CD4-positive, alpha-beta T cell treated with Interferon gamma for 1 hour (primary cell): ENCODE measurements at places on chromosomes 2 and 18.

- DNase-seq = no peak
These were observed 1.6 kb upstream of the ZNF385B start for GRCh38 chr2:179862898-179863458.

DNA sequence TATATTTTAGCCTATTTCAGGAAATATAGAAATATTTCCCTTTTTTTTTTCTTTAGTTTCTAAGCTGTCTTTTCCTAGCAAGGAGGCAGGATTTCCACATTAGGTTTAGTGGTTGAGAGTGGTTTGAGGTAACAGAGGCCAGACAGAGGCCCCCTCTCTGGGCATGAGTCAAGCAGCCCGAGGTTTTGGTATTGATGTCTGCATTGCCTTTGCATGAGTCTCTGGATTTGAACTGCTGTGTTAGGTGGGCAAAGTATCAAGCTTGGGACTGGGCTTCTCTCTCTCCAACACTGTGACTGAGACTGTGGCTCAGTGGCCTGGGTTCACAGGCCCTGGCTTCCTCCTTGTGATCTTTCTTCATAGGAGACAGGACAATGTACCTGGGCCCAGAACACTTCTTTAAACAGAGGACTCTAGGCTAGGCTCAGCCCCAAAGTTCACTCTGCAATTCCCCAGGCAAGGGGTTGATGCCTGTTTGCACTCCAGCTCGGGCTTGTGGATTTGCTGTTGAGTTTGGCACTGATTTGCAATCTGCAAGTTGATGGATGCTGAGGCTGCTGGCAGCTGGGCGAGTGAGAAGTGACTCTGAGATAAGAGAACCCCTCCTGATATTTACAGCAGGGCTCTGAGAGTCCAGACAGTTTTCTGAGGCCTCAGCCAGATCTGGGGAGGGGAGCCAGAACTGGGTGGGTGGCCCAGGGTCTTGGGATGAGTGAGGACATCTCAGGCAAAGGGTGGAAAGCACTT lies 271.2 kb downstream of the EN1 start:
- no peak for DNase-seq

DNA sequence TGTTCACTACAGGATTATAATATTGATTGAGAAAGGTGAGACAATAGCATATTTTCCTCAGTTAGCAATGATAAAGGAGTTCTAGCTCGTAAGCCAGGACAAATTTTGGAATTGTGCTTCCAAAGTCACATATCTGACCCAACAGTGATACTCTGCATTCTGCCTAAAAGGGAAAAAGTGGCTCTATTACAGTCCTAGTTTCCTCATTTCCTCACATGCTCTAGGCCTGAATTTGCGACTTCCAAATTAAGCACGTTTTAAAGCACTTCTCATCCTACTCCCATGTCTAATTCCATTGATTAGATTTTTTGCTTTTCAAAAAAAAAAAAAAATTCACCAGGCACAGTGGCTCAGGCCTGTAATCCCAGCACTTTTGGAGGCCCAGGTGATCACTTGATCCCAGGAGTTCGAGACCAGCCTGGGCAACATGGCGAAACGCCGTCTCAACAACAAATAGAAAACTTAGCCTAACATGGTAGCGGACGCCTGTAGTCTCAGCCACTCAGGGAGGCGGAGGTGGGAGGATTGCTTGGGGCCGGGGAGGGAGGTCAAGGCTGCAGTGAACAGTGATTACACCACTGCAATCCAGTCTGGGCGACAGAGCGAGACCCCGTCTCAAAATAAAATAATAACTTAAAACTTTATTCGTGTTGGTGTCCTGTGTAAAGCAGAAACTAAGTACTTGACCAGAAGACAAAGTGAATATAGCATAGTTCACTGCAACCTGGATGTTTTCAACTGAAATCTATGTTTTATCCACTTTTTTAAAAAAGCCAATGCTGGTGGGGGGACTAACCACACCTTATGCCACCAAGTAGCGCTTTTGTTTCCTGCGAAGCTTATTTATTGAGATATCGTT lies 1.5 kb downstream of the ESCO1 start:
- no peak for DNase-seq

GRCh38 chr2:946073-946948 lies 4.3 kb upstream of the SNTG2 start:
- no peak for DNase-seq

- no peak for DNase-seq
These were observed 57.5 kb downstream of the PIAS2 start for GRCh38 chr18:46859855-46860254.

DNA sequence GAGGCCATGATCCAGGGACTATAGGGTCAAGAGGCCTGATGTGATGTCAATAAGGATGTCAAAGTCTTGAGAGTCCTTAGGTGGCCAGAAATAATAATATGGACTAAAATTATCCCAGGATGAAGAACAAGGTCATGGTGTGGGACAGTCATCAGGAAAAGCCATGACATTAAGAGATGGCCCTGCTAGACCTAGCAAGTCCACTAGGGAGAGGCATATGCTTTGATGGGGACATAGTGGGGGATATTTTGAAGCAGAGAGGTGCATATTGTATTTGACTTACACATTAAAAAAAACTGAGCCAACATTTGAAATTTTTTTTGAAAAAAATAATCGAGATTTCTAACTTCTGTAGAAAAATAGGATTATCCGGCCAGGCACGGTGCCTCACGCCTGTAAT lies 53.3 kb upstream of the CXCR4 start:
- DNase-seq = no peak

- no peak for DNase-seq
These were observed 45.3 kb upstream of the PXDN start for GRCh38 chr2:1789610-1790009.

DNA sequence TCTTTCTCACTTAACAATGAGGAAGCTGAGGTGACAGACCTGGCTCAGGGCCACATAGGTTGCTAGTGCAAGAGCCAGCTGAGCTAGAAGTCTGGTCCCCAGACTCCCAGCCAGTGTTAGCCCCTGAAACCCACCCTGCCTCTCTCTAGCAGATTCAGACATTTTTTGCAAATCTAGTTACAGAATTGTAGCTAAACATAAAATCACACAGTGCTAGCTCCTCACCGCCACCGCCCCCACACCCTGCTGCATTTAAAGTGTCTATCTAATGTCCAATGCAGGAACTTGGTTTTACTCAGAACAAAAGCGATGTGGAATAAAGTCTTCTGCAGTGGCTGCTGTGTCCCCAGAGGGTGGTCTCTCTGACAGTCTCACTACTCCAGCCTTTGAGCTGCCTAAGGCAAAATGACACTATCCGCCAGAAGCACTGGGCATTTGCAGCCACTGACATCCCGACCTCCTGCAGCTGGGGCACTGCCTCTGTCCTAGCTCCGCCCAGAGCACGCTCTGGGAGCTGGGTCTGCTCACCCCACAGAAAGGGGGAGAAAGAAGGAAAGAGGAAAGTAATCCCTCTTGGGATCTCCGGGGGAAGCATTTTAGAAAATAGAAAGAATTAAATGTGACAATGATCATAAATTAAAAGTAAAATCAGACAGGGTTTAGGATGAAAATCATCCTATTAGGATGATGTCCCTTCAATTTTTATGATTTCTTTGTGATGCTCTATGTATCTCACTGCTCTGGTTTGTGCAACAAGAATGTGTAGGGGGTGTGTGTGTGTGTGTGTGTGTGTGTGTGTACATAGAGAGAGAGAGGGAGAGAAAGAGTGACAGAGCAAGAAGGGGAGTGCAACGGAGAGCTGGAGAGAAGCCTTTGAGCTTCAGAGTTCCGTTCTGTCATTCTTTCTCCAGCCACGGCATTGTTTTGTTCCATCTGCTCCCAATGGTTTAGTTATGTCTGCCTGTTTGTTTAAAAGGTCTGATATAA lies 50.5 kb upstream of the ST8SIA3 start:
- DNase-seq = no peak

DNA sequence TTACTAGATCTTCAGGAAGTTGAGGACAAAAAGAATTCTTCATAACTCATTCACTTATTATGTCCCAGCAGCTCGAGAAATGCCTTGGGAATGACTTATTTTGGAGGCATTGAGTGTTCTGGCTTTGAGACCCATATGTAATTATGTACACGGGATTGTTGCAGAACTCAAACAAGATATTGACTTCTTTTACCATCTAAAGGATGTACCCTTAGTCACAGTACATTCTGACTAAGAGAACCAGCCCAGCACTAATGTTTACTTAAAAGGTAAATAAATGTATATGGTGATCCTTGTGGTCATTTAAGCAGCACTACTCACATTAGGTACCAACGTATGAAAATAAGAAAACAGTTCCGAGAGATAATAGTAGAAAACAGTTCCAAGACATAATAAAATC lies 268.9 kb downstream of the ADCYAP1 start:
- no peak for DNase-seq

- no peak for DNase-seq
These were observed 11.6 kb downstream of the NOSTRIN start for GRCh38 chr2:168814046-168814445.

DNA sequence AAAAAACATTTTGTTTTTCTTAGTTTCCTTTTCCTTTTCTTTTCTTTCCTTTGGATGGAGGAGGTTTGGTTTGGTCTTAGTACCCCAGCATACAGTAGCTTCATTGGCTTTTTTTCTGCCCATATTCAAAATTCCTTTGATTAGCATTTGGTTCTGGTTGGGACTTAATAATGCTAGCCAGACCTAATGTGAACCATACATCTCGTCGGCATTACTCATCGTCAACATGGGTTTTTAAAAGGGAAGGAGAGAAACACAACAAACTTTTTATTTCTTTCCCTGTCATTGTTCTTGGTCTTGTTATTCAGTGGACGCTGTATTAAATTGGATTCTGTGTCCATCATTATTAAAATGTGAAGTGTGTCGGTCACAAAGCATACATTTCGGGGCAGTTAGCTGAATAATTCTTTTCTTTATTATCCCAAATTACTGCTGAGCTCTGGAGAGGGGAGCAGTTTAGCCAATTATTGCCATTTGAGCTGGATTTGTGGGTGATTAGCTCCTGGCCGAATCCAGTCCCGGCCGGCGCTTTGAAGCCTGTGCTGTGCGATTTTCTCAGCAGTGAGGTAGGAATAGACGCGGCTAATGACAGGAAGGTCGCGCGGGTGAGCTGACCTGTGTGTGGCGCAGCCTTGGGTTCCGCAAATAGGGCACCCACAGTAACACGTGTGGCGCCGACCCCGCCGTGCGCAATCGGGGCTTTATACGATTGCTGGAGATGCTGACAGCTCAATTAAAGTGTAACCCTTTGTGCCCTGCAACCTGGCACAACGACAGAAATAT lies 303.3 kb downstream of the GBX2 start:
- DNase-seq = no peak

GRCh38 chr2:203619267-203619878 lies 84.3 kb upstream of the RAPH1 start:
- DNase-seq = no peak

DNA sequence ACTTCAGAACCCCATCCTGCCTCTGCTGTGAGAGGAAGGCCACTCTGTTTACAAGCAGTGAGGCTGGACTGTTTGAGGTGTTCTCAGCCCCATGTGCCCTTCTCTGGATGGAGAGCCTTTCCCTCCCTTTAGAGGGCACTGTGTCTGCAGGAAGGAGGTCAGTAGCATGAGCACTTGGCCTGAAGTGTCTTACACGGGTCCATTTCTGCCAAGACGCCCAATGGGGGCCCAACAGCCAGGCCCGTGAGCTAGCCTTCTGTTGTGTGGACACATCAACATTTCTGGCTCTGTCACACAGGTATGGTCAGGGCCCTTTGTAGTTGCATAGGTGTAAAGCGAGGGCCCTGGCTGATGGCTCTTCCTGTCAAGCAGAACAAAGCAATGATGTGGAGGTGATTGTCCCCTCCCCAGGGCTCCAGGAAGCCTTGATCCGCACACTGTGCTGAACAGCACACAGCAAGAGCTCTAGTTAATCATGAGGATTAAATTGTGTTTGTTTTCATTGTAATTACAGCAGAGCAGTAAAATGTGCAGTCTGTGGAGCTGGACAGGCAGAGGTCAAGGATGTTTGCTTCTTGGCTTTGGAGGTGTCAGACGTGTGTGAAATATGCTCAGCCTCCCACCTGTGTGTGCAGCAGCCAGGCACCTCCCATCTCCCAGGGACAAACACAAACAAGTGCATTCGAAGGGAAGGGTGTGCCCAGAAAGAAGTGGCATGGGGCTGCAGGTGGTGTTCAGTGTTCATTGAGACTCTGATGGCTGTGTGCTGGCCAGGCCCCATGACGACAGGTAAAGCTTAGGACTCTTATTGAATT lies 132.1 kb downstream of the SH3RF3 start:
- DNase-seq = no peak

DNA sequence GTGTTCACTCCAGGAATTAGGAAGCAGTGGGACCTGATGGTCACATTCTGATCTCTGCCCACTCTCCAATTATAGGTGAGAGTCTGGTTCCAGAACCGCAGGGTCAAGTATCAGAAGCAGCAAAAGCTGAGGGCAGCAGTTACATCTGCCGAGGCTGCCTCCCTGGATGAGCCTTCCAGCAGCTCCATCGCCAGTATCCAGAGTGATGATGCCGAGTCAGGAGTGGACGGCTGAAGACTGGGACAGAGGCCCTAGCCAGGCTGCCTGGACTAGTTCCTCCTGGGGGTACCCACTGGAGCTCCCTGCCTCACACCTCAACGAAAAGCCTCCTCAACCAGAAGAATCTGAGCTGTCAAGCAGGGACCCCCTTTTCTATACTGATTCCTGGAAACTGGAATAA lies 3.3 kb upstream of the SMYD5 start:
- DNase-seq = no peak

- no peak for DNase-seq
These were observed 90.4 kb downstream of the SLC8A1 start for GRCh38 chr2:40361478-40361877.

- DNase-seq = no peak
These were observed 43.2 kb upstream of the CABLES1 start for GRCh38 chr18:23092121-23092520.

DNA sequence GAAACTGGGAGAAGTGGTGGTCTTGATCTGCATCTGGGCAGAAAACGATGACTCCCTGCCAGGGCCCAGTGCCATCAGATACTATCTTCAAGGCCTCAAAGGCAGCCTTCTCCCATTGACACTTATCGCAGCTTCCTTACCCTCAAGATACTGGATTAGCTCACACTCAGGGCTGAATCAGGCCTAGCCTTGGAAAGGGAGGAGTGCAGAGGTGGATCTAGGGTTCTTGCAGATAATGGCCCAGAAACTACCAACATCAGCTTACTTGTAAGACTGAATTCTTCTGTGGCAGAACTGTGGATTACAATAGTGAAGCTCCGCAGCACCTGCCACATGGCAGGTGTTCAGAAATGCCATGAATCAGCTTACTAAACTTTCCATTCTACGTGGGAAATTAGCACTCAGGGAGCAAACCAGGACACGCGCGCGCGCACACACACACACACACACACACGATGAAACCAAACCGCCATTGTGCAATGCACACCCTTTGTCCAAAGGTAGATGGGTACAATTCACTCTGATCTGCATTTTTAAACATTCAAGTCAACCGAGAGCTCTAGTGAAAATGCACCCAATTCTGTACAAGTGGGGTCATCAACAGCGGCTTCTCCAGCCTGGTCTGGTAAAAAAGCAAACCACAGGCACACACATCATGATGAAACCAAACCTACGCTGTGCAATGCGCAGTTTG lies 26.3 kb upstream of the TMEM182 start:
- no peak for DNase-seq

GRCh38 chr2:233638836-233639235 lies 2.6 kb downstream of the UGT1A10 start:
- no peak for DNase-seq

- no peak for DNase-seq
These were observed 263.7 kb downstream of the ANAPC1 start for GRCh38 chr2:111620281-111620680.
